Stimulated activated memory B cell treated with anti-CD40 and anti-IgM and Interleukin-4, amounts not matched to agents 10 μg/mL and 1 μg/mL and 100 μg/mL, for 72 hours (primary cell): ENCODE measurements at places on chromosomes 3 and 15.

GRCh38 chr3:22960105-22960984 lies 242.8 kb upstream of the UBE2E2 start:
- no peak for ATAC-seq

GRCh38 chr3:48715174-48715800 lies 1.7 kb downstream of the IP6K2 start:
- ATAC-seq = no peak

DNA sequence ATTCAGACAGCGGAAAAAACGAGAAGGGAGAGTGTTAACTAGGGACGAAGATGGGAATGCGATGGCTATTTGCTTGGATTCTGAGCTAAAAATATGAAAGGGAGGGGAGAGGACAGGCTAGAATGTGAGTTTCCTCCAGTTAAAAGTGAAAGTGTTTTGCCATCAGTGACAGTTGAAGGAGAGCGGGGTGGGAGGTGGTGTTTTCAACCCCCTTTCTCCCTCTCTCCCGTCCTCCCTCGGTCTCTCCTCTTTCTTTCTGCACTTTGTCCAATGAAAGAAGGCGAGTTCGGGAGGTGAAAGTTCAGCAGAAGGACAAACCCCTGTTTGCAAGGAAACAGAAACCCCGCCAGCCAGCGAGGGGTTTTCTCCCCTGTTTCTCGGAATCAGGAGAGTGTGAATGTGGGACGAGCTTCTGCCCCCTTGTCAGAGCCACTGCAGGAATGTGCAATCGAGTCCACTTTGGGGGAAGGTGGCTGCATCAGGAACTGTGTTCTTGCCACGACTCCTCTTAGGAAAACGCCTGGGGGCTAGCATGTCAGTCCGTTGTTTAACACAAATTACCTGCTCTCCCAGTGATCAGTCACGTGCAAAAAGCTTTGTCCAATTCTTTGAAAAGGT lies 975 bp upstream of the FOXP1 start:
- ATAC-seq = no peak

- ATAC-seq = no peak
These were observed 141.6 kb upstream of the SPRED1 start for GRCh38 chr15:38111070-38111469.

- ATAC-seq = no peak
These were observed 114.5 kb downstream of the SUCNR1 start for GRCh38 chr3:151987893-151988292.

GRCh38 chr3:4696266-4696665 lies 203.1 kb downstream of the ITPR1 start:
- ATAC-seq = no peak

DNA sequence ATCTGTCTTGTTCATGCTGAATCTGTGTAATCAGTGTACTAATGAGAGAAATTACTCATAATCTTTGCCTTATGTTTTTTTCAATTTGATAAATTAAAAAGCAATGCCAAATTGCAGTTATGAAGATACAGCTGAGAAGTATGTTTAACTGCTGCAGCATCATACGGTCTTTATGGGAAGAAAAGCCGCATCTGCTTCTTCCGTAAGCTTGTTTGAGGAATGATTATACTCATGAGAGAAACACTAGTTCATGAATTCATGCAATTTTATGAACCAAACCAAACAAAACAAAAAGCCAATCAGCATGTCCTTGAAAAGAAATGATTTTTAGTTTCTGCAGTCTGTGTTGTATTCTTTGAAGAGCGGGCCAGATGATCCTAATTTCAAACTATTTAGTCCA lies 275.9 kb upstream of the ARHGEF26 start:
- no peak for ATAC-seq
